ENCODE measurements at places on chromosomes 5 and 9. TPM values are rescaled to one million over a fixed set of nuclear protein-coding genes. Genes with fewer than 3 reads are reported as not detected.

Gene PALM2AKAP2
- total RNA-seq = not detected

Gene ANKRD34B
- total RNA-seq = not detected

Gene ADAMTSL2
- total RNA-seq = not detected

Gene ABL1
- 30.4 TPM for total RNA-seq

Gene SPINK7
- total RNA-seq = not detected

Gene TMEM215
- not detected for total RNA-seq

Gene UGT3A2
- total RNA-seq = not detected

- no peak for DNase-seq
These were observed 14.1 kb downstream of the FGF1 start for GRCh38 chr5:142671801-142672200.

DNA sequence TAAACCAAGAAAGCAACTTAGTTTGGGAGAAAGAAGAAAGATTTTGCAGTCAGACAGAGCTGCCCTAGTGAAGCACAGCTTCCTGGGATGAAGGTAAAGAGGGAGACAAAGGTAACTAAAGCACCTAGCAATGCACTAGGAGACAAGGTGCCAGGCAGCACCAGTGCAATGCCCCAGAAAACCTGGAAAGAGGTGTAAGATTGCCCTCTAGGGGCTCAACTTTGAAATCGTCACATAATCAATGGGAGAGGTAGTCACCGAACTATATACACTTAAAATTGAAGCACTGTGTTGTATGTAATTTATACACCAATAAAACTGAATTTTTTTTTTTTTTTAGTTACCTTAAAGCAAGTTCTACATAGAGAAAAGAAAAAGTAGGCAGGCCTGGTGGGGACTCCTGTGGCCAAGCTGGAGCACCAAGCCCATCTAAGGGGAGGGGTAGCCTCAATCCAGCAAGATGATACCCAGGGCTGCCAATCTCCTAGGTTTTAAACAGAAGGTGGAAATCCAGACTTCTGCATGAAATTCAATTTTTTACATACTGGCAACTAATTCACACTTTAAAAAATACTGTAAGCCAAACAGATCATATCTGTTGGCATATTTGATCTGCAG lies 48.2 kb downstream of the CDK5RAP2 start:
- DNase-seq = no peak

DNA sequence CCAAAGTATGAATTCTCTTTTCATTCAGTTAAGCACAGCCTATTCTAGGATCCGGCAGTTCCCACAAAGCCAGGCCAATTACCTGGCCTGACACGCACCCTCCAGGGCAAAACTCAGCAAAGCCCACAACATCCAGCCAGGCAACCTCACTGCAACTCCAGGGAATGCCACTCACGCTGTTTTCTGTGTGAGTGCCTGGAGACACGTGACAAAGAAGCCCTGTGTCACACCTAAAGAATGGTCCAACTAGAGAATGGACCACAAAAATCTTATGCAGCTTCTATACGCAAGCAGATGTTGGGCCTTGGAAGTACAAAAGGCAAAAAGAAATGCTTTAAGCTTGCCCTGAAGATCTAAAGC lies 20.2 kb downstream of the RETREG1 start:
- DNase-seq = no peak

DNA sequence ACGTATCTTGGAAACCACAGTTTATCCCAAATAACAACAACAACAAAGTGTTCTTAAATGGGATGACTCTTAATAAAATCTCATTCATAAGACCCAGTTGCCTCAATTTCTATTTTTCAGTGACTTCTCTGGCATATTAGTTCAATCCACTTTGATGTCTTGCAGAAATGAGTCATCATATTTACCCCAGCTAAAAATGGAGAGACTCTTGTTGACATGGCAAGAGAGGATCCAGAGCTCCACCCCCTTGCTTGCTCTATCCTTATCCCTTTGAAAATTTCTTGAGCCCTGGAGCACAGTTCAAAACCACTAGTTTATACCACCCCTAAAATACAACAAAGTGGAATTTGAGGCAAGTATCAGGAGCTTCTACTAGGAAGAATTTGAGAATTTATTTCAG lies 20.8 kb downstream of the VCAN start:
- DNase-seq = no peak

GRCh38 chr5:100518377-100518776 lies 16.8 kb upstream of the FAM174A start:
- DNase-seq = no peak

DNA sequence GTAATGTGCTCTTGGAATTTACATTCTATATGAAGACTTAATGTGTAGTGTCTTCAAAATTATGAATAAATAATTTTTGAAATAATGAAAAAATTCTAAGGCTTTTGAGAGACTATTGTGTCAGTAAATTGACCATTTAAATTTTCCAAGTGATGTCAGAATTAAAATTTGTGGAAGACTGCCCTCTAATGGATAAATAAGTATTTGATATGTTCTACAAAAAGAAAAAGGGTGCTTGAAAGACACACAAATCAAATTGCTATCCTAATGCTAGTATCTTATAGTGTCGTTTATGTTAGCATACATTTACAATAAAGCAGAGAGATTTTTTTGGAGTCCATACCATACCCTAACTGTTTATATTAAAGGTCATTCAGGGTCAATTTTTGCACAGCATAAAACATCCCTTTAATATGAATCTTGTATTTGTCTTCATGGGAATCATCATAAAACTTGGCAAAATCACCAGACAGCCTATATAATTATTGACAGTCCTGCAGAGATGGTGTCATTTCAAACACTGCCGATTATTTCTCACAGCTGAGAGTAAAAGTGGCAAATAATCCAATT lies 120.8 kb upstream of the SLC27A6 start:
- DNase-seq = no peak

DNA sequence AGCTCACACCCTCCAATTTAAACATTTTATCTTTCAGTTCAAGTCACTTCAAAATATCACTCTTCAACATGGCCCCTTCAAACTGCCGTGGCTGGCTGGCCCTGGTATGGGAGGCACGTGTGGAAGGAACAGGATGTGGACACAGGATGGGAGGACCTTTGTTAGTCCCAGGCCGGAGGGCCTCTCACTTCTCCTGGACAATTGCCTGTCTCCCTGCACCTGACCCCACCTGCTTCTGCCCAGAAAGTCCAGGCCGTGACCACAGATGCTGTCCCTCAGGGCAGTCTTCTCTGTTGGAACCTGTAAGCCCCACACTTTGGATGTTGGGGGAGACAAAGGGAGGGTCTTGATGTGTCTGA lies 19.4 kb downstream of the AMBP start:
- no peak for DNase-seq

- no peak for DNase-seq
These were observed 124.3 kb upstream of the SLC25A48 start for GRCh38 chr5:135710045-135710675.

Data from naive thymus-derived CD4-positive, alpha-beta T cell (primary cell).